ENCODE measurements at places on chromosomes 2 and 18.

DNA sequence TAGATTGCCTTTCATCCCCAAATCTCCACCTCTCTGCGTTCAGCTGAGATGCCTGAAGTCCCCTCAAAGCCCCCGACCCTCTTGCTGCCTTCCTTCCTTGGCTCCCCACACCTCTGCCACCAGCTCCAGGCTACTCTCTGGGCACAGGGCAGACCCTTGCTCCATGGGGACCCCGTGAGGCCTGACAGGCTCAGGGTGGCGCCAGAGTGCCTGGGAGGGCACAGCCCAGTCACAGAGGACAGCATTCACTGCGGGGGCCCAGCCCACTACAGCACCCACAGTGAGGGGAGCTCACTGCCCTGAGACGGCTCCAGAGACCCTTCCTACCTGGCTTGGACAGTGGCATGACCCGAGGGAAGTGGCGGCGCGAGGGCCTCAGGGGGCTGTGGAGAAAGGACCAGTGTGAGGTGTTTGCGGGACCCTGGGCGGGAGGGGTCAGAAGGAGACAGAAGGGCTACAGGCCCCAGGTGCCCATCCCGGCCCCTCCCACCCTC is 51.0 kb downstream of the AQP12A start:
- no peak for DNase-seq

DNA sequence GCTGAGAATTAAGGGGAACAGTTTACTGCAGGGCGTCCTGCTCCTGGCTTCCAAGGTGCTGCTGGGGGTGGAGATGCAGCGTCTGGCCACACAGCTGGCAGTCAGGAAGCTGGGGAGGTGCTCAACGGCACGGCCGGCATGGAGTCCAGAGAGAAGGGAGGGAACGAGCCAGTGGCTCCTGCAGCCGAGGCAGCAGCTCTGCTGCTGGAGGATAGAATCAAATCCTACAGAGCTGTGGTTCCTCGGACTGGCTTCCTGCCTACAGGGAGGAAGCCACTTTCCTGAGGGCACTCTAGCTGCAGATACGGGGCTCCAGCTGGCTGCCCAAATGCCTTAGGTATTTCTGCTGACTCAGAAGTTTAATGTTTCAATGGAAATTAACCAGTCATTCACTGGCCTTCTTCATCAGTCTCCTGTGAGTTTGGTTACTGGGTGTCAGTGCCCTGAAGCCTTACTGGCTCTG is 266.3 kb downstream of the TWIST2 start:
- DNase-seq: no peak

DNA sequence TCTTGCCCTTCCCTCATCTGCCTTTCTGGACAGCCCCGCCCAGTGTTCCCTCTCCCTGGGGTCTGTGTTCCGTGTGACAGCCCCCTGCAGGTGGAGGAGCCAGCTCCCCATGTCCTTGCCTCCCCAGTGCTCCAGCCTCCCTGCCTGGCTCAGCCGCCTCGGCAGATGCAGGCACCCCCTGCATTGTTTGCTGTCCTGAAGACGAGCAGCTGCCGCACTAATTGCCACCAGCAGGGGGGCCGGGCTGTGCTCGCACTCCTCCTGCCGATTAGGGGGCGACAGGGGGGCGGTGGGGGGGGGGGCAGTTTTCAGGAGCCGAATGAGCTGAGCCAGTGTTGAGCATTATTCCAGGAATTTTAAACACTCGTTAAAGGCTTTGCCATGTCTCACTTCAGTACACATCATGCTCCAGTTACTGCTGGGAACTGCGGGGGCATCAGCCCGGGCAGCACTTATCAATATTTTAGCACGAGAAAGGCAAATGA is 23.3 kb downstream of the SIX3 start:
- no peak for DNase-seq

- DNase-seq: no peak
Observed at GRCh38 chr2:168849610-168850009, 40.6 kb downstream of the SPC25 start.

- DNase-seq: no peak
Observed at GRCh38 chr2:11683476-11683875, 13.5 kb upstream of the NTSR2 start.

- DNase-seq: no peak
Observed at GRCh38 chr2:201939453-201939941, 94.2 kb upstream of the FZD7 start.

GRCh38 chr2:34547900-34548299 is 948.8 kb upstream of the FAM98A start:
- DNase-seq: no peak

DNA sequence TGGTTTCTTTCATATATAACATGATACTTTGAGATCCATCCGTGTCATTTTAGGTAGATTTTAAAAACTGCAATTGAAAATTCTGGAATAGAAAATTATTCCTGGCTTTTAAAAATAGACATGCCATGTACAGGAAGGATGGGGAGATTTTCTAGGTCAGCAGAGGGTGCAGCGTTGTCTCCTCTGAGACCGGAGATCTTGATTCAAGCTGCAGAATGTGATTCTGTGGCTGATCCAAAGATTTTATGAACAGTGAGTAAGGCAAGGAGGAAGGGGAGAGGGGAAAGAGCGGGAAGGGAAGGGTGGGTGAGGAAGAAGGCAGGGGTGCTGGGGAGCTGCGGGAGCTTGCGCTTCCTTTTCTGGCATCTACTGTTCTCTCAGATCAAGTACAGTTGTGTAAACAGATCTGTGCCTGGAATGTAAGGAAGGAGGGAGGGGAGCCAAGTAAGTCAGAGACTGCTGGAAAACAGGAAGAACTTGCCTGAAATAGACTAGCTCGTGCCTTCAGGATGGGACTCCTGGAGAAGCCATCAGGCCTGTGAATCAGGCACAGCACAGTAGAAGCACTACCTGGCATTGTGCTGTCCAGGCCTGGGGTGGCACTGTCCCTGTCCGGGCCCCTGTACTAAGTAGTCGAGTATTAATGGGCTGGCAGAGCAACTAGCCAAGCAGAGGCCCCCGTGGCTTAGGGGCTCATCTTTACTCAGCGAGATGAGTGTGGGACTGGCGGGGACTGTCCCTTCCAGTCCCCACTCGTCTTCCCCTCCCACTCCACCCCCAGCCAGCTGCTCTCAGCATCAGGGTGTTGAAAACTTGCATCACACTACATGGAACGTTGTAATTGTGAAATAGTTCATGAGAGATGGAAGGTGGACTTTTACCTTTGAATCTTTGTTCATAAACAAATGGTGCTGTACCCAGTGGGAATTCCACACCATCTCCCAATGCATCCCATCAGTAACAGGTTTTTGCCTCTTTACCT is 163.5 kb downstream of the UXS1 start:
- no peak for DNase-seq

GRCh38 chr2:88657131-88657530 is 29.9 kb upstream of the EIF2AK3 start:
- no peak for DNase-seq

GRCh38 chr2:3035385-3036050 is 342.1 kb downstream of the EIPR1 start:
- no peak for DNase-seq

DNA sequence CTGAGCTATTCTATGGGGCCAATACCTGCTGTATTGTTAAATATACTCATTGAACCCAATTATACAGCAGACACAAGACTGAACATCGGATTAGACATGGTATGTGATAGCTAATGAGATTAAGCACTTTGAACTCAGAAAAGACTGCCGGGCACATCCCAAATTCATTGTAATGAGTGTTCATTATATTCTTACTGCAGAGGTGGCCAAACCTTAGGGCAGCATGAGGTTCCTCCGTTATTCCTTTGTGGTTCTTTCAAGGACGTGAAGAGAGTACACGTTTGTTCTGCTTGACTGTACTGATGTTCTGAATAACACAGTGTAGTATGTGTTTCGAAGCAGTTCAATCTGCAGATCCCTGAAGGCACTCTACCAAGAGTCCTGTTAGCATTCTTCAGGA is 78.4 kb downstream of the KIF5C start:
- no peak for DNase-seq

DNA sequence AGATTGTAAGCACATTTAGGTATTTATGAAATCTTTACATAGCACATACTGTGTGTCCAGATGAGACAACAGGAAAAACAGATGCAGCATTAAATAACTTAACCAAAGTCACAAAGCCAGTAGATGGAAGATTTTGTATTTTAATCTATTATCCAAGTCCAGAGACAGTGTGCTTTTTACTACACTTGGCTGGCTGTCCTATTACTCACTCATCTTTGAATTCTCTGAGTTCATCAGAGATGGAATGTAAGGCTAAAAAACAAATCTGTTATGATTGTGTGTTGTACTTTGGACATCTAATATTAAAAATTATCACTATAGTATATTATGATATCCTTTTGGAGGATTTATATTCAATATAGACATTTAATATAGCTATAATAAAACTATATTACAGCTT is 1189.4 kb downstream of the DSC3 start:
- DNase-seq: no peak

DNA sequence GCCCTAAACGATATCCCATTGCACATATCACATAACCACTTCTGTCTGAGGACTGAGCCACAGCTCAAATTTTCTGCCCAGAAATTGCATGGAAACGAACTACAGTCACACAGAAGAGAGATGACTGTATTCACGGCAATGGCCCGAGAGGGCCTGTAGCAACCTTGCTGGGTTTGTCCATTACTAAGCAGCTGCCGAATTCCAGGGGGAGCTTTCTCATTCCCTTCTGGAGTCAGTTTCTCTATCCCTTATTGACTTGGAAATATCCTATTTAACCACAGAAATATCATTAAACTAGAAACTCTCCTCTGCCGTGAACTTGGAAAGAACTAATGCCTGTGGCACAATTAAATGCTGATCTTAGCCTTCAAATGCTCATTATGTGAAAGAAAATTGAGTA is 183.9 kb downstream of the DNER start:
- no peak for DNase-seq

DNA sequence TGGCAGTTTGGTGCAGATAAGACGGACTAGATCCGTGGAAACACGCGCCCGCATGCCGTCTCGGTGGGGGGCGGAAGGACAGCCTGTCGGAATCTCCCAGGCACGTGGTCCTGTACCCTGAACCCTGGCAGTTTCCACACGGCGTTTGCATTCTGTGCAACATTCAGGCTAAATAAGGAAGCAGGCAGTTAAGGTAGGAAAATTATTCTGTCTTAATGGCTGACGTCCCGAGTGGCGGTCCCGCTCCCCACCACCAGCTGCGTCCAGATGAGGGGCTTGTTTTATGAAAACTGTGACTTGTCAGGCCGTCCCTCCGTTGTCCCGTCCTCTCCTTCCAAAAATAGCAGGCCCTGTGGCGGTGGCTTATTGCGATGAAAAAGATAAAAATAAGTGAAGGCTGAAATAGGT is 120.2 kb downstream of the NFATC1 start:
- no peak for DNase-seq

GRCh38 chr2:95060446-95061118 is 35.1 kb downstream of the MAL start:
- no peak for DNase-seq

GRCh38 chr2:151774506-151774905 is 40.2 kb upstream of the NEB start:
- no peak for DNase-seq

DNA sequence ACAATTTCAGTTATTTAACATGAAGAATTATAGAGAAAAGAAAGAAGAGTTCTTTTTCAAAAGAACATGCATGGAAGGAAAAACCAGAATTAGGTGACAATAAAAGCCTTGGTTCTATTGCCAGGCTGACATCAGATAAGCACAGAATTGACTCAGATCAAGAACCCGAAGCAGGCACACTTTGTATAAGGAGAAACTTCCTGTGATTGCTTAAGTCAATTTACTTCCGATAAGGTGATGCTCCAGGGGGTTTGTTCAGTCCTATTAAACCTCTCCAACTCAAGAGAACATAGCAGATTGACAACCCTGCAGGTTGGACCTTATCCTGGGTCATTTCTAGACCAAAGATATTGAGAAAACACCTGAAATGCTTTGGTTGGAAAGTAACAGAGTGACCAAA is 31.4 kb downstream of the GAREM1 start:
- no peak for DNase-seq

DNA sequence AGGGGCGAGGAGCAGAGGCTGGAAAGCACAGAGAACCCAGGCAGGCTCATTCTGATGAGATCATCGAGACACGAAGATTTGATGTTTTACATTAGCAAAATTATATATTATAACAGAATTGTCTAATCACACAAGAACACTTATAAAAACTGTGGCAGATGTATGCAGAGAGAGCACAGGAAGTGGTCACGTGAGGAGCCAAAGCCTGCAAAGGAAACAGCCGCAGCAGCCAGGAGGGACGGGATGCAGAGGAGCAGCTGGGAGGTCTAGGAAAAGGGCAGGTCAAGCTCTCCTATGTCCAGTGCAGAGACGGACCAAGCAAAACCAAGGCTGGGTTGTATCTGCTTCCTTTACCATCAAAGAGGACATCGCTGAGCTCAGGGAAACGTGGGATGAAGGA is 355.1 kb upstream of the MYT1L start:
- no peak for DNase-seq

DNA sequence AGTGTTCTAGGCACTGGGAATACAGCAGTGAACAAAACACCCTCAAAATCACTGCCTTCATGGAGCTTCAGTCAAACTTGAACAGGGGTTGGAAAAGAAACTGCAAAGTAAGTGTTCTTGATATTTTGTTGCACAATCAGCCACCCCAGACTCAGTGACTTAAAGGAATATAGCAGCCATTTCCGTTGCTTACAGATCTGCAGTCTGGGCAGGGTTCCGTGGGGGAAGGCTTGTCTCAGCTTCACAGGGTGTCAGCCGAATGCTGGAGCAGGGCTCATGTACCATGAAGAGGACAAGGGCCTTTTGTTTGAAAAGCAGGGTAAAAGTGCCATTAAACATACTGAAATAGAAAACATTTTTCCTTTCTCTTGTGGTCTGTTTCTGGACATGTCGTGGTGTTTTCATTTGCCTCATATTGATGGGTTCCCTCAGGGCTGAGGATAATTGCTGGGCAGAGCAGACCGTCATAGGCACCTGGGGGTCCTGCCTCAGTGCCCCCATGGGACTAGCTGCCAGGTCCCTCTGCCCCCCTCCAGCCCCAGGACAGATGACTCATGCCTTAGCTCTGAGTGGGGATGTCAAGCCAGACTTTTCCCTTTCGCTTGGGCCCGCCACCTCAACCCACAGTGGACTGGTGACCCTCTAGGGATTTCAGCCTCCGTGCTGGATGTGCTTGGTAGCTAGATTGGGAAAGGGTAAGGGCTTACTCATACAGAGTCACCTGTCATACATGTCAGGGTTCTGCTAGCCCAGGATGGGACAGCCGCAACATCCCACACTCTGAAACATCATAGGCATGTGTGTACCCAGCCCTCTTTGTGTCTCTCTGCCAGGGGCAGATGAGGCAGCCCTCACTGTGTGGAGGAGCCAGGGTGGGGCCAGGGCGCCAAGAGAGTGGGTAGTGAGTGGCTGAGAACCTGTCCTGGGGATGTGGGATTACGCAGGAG is 96.5 kb downstream of the PTPRM start:
- DNase-seq: no peak

GRCh38 chr2:40363631-40364030 is 88.3 kb downstream of the SLC8A1 start:
- no peak for DNase-seq

- DNase-seq: no peak
Observed at GRCh38 chr18:55258088-55258487, 298.8 kb upstream of the CCDC68 start.

- no peak for DNase-seq
Observed at GRCh38 chr2:172021074-172021931, 21.6 kb downstream of the METAP1D start.

GRCh38 chr2:45229411-45229810 is 220.2 kb upstream of the SIX2 start:
- no peak for DNase-seq

Data from activated naive CD4-positive, alpha-beta T cell treated with anti-CD3 and anti-CD28 coated beads, Interleukin-2, amount 50 U/mL, for 72 hours (primary cell).